ENCODE measurements at places on chromosomes 7 and 10.

DNA sequence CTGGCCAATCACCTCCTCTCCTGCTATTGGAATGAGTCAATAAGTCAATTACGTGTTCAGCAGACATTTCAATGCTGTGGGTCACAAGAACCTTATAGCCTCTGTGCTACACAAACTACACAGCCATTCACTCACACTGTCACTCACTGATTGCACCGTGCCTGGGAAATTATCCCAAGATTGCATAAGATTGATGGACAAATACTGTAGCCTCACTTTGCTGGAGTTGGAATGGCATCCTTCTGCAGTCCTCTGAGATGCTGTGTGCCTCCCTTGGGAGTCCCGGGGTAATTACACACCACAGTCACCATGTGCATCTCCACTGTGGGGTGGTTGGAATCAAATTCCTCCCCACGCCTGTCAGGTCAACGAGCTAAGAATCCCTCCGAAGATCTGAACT, 358.7 kb upstream of the MGMT start:
- no peak for DNase-seq

- DNase-seq = no peak
Measured at GRCh38 chr10:33818343-33818742, 483.9 kb upstream of the NRP1 start.

DNA sequence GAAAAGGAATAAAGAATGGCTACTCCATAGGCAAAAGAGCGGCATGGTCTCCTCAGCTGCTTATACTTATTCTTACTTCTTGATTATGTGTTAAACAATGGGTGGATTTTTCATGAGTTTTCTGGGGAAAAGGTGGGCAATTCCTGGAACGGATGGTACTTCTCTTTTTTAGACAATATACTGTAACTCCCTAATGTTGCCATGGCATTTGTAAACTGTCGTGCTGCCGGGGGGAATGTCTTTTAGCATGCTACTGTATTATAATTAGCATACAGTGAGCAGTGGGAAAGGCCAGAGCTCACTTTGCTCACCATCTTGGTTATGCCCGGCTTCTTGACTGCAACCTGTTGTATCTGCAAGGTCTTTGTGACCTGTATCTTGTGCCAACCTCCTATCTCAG, 372.1 kb upstream of the AKR1E2 start:
- DNase-seq = no peak

DNA sequence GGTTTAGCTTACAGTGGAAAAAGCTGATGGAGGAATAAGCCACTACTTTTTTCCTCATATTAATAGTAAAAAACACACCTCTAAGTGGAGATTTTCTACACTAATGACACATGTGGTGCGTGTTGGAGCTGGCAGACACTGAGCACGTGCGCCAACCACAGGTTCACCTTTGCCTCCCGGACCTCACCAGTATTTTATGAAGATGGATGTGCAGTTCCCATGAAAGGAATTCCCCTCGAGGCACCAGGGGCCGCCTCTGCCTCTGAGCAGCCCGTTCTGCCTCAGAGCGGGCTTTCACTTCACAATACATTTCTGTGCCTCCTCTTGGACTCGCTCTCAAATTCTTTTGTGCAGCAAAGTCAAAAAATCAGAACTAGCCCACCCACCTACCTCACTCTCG, 477.5 kb upstream of the ADARB2 start:
- DNase-seq = peak; percentile 70

GRCh38 chr10:3265088-3265487, 92.5 kb upstream of the PITRM1 start:
- no peak for DNase-seq

DNA sequence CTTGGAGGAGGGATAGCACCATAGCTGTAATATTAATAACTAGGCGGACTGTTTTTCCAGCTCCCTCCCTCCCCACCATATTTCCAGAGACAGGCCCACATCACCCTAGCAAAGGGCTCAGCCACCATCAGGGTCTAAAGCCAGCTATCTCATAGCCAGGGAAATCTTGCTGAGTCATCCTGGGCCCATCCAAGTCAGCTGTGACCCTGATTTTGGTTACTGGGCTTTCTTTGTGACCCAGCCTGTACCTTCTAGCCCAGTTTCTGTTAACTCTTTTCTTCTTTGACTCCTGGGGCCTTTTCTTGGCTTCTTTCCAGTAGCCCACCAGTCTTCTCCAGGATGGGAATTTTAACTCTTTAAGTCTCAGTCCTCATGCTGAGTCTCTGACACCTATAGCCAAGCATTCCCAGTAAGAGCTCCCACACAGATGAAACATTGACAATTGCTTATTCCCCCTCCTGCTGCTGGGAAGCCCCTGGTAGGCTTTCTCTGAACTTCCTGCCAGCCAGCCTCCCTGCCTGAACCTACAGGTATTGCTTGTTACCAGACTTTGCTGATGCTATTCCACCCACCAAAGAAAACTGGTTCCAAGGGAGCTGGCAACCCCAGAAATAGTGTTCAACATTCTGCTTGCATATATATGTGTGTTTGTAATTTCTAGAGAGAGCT, 34.8 kb upstream of the ADO start:
- DNase-seq = no peak

All from mesothelial cell of epicardium (in vitro differentiated cells).